ENCODE measurements at places on chromosomes 12 and 14. TPM values are rescaled to one million over a fixed set of nuclear protein-coding genes. Genes with fewer than 3 reads are reported as not detected.

DNA sequence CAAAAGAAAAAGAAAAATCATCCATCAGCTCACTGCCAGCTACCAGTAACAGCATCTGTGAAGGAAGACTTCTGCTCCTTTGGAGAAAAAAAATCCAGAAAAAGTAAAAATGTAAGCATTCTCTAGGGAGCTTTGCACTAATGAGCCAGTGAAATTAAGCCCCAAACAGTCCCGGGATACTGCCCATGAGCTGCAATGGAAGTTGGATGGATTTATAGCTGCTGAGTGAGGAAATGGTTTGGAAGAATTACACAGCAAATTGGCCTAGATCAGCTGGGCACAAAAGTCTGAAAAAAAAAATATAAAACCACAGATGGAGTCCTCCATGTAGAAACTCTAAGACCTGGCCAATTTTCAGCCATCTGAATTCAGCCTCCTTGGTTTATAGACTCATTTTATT lies 462.9 kb upstream of the USP15 start:
- DNase-seq, result no peak

RITA1 gene
- 8.7 TPM for polyA plus RNA-seq

TBC1D30 gene
- 0.24 TPM for polyA plus RNA-seq

DNA sequence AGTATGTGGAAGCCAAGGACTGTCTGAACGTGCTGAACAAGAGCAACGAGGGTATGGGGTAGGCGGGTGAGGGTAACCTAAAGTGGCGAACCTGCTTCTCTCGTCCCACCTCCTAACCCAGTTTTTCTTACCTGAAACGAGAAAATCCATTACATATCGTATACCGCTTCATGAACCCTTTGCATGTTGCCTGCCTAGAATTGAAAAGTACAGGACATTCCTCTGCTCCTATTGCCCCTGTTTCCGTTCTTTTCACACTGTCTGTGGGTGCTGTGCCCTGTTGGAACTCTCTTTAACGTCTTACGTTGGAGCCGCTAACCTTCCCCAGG lies 513 bp downstream of the PFDN5 start:
- no peak for DNase-seq

- peak; percentile 16 for DNase-seq
Measured at GRCh38 chr12:120453977-120454376, 7.7 kb downstream of the GATC start.

BCL11B gene
- polyA plus RNA-seq, result not detected

DNA sequence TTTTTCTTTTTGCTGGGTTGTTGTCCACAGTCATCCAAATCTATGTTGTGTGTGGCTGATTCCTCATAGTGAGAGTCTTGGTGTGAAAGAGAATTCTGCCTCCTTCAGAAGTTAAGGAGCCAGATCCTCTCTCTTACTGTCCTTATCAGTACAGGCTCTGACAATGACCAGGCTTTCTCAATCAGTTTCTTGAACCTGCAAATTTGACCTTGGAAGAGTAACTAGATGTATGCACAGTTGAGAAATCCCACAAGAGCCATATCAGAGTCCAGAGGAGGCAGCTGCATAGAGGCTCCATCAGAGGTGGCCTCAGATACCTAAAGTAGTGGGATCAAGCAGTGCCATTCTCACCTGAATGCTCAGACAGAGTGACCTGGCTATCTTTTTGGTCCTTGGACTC lies 5.5 kb upstream of the GALC start:
- no peak for DNase-seq

CHFR gene
- 24.3 TPM for polyA plus RNA-seq

Measured in fibroblast of lung (primary cell).